ENCODE measurements at places on chromosomes 1 and 21.

DNA sequence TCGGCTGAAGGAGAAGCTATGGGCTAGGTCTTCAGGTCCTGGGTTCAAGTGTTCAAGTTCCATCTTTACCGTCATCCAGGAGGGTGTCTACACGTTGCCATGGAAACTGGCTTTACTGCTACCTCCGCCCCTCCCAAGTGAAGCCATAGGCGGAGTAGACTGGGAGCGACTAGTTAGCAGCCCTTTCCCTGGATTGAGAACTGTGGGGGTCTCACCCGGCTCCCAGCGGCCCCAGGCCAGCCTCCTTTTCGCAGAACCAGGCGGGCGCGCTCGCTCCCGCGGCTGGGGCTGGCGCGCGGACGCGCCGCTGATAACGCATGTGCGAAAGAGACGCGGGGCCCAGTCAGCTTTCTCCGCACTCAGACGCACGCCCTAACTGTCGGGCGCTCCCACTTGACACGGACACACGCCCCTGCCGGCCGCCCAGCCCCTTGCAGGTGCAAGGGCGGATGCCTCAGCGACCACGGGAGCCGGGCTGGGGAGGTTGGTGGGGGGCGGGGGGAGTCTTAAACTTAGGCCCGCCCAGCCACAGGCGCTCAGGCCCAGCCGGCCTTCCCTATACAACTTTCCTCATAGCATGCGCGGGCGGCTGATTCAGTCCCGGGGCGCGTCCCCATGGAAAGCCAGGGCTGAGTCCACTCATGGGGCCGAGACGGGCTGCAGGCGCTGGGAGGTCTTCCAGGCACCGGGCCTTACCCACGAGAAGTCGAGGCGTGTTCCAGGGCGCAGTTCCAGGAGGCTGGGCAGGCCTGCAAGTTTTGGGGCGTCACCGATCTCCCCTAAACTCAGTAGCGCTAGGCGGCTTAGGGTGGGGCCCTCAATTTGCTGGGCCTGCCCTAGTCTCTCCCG is 7.4 kb downstream of the EFNA4 start:
- DNase-seq, result peak; percentile 70

- DNase-seq, result no peak
Observed at GRCh38 chr1:209398313-209398991, 185.1 kb upstream of the CAMK1G start.

GRCh38 chr1:235131961-235132360 is 3.3 kb upstream of the TOMM20 start:
- no peak for DNase-seq

- no peak for DNase-seq
Observed at GRCh38 chr21:38534591-38534990, 36.3 kb upstream of the ERG start.
